ENCODE measurements at places on chromosomes 13 and 19.

GRCh38 chr13:106259928-106260327 is 275.5 kb downstream of the EFNB2 start:
- ATAC-seq = no peak

- ATAC-seq = no peak
Observed at GRCh38 chr13:98180092-98180491, 3.0 kb upstream of the RNF113B start.

DNA sequence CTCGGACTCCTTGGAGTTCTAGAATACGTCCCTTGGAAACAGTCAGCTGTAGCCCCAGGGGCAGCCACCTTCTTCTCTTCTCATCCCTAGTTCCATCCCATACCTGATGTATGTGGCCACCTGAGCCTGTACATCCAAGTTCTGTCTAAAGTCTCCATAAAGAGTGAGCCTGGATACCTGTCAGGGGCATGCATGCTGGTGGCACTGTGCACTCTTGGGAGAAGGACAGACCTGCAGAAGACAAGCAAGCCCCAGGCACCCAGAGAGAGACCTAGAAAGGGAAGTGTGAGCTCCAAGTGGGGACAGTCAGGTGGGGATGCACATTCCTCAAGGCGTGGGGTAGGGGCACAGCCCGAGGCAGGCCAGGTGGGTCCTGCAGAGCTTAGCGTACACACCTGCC is 21.4 kb downstream of the SIAH3 start:
- no peak for ATAC-seq

DNA sequence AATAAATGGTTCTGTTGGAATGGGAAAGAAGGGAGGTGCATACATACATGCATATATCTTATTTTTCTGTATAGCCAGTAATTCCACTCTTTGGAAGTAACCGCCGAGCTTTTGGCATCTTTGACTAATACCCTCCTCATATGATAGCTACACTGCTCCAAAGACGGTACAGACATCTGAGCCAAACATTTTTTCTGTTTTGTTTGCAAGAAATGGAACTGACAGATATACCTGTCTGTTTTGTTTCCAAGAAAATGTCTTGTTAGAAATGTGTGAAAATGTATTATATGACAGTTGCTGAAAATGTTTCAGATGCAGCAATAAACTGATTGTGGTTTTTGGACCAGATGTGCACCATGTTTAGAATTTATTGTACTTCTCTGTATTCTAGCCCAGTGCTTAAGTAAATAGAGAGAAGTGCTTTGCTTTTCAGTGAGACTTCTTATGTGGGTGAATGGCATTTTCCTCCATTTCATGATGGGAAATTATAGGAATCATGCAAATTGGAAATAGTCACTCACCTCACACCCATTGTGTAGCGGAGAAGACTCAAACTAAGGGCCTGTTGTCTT is 396.9 kb downstream of the KCNRG start:
- no peak for ATAC-seq

- no peak for ATAC-seq
Observed at GRCh38 chr13:94607939-94608338, 6.3 kb downstream of the GPR180 start.

- ATAC-seq = no peak
Observed at GRCh38 chr13:91588541-91588940, 190.1 kb downstream of the GPC5 start.

DNA sequence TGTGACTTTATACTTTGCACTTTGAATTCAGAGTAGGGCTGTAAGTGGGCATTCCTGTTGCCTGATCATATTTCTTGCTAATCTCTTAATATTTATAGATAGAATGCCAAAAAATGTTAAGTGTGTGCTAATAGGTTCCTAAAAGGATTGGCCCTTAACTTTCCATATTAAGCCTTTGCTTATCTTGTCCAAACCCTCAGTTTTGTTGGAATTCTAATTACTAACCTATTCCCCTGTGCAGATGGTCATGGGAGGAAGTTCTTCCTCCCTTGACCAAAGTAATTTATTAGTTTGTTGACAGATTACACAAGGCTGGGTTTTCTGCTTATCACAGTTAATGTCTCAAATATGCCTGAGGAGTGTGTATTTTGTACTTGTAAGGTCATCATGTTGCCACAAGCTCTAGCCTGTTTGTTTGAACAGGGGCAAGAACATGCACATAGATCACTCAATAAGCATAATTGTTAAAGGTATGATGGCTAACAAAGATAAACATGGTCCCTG is 541.1 kb upstream of the SPRY2 start:
- peak; percentile 36 for ATAC-seq

DNA sequence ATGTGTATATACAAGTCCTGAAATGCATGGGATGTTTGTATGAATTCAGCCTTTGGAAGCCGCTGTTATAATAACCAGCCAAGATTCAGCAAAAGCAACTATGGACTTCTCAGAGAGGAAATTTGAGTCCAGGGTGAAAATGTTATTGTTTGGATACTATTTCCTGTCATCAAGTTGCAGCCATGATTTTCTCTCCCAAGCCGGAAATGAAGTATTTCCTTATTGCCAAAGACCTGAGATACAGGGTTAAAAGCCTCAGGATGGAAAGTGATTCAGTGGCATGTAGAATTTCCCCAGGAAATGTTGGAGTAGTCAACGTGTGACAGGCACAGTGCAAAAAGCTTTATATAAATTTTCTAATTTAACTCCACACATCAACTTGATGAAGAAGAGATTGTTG is 133.9 kb downstream of the IRS2 start:
- ATAC-seq = no peak

DNA sequence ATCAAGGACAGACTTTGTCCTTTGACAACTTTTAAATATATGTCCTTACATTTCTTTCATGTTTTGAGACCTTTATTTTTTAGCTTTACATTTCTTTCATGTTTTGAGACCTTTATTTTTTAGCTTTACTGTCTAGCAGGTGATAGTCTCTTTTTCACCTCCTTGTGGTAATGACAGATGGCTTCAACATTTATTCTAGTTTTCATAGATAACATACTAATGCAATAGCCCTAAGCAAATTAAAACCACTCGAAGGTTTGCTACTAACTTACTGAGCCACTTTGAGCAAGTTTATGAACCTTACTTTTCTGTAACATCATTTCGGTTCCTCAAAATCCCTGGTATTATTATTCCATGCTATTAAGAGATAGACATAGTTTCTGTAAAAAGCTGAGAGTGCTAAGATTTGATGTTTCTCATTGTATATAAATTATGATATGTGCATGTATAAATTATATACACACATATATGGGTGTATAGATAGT is 4.5 kb downstream of the DACH1 start:
- no peak for ATAC-seq

DNA sequence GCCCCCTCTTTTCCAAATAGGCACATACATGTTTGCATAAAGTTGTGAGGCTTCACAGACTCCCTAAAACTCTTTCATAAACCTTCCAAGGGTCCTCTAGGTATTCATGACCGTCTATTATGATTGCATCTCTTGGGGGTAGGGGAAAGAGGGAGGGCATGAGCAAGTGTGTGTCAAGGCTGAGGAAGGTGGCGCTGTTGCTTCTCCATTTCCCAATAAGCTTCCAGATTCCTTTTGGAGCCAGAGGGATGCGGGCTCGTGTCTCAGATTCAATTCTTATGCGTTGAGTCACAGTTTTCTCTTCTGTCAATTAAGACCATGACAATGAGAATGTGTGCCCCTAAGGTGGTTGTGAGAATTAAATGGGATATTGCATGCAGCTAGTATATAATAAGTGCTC is 51.0 kb upstream of the CYP2A7 start:
- ATAC-seq = no peak

- no peak for ATAC-seq
Observed at GRCh38 chr13:48819376-48819775, 156.3 kb upstream of the FNDC3A start.

DNA sequence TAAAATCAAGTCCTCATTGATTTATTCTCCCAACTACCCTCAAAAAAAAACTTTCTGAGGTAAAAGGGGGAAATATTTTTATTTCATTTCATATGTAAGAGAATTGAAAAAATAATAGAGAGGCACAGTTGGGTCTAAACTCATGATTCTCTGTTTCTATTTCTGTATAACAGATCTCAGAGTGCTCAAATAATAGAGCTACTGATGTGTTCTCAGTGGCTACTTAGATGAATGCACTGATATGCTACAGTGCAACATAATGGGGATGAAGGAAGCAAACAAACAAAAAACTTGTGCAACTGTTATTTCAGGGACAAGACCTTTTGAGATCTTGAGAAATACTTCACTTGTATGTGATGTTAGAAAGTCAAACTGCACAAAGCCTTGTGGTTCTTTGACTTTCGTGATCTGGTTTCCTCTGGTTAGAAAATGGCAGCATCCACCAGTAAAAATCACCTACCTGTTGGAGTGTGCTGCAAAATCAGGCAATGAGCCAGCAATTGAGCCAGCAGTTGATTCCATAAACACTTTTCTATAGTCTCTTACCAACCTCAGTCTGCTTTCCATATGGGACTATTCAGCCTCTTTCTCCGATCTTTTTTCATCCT is 9.7 kb upstream of the DACH1 start:
- no peak for ATAC-seq

- peak; percentile 98 for ATAC-seq
Observed at GRCh38 chr19:17419621-17420474, at the start of gene MVB12A. Gene MVB12A, plus strand, starts transcription at chr19:17420047. Its CDS starts 89 bp downstream, at chr19:17420136.

All from gastroesophageal sphincter (tissue), 4 donors.